H54 (cell line): ENCODE measurements at places on chromosomes 1 and 21.

DNA sequence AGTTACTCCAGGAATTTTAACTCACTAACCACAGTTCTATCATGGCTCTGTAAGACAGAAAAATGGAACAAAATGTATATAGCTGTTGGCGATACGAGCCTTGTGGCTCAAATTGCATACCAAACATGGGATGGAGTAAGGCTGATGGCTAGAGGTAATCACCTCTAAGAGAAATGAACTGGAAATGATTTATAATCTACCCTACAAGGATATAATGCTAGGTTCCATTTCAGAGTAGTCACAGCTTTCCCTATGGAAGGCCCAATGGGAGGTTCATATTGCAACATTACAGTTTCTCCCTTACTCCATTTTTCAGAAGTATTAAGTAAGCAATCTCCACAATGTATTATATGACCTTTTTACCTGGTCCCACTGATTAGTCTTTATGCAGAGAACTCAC, 61.6 kb downstream of the EDEM3 start:
- no peak for DNase-seq

DNA sequence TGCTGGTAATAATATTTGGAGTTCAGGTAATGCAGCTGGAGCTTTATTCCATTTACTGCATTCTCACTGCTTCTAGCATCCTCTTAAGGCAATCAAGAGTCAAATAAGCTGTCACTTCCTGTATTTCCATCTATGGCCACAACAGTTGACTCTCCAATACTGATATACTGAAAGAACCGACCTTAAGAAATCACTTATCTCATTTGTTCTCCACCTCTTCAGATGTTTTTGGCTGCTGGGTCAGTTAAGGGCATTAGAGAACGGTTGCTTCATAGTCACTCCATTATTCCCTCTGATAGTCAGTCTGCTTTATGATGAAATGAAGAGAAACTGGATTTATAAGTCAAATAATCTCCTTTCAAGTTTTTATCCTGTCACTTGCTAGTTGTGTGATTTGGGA, 14.2 kb upstream of the RGS4 start:
- no peak for DNase-seq

- DNase-seq: no peak
Observed at GRCh38 chr1:107617921-107618320, 347.1 kb downstream of the VAV3 start.

- no peak for DNase-seq
Observed at GRCh38 chr1:58869638-58870297, 85.9 kb upstream of the JUN start.

DNA sequence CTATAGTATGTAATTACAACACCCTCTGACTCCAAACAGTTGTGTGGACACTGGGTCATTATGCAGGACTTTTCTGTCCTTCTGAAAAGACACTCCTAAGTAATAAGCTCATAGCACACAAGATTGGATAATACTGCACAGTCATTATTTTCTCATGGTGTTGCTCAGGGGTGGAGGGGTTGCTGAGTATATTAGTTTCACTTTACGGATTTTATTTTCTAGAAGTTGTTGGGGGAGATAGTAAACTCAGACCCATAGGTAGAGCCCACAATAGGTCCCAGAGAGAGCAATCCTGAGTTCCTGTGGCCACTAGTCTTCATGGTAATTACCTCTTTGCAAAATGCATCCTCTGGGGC, 53.4 kb downstream of the DUSP10 start:
- DNase-seq: no peak

- DNase-seq: no peak
Observed at GRCh38 chr1:159140474-159140873, 30.9 kb upstream of the CADM3 start.

- DNase-seq: no peak
Observed at GRCh38 chr1:75171876-75172275, 37.7 kb downstream of the LHX8 start.

DNA sequence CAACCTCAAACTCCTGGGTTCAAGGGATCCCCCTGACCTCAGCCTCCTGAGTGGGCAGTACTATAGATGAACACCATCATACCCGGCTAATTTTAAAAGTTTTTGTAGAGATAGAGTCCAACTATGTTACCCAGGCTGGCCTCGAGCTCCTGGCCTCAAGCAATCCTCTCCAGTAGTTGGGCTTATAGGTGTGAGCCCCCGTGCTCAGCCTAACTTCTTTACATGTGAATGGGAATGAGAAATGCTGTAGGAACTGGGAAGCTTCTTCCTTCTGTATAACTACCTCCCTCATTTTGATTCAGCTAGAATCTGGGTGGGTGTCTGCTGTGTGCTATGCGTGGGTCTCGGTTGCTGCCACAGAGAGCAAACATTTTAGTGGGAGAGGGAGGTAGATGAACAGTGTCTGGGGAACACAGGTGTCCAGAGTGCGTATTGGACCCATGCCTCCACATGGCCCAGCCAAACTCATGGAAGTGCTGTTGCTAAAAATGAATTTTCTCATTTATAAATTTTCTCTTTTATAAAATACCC, 150.6 kb downstream of the NOS1AP start:
- no peak for DNase-seq

GRCh38 chr21:29477941-29478340, 179.2 kb downstream of the BACH1 start:
- DNase-seq: no peak

- no peak for DNase-seq
Observed at GRCh38 chr1:11799099-11799498, 6.7 kb downstream of the MTHFR start.

DNA sequence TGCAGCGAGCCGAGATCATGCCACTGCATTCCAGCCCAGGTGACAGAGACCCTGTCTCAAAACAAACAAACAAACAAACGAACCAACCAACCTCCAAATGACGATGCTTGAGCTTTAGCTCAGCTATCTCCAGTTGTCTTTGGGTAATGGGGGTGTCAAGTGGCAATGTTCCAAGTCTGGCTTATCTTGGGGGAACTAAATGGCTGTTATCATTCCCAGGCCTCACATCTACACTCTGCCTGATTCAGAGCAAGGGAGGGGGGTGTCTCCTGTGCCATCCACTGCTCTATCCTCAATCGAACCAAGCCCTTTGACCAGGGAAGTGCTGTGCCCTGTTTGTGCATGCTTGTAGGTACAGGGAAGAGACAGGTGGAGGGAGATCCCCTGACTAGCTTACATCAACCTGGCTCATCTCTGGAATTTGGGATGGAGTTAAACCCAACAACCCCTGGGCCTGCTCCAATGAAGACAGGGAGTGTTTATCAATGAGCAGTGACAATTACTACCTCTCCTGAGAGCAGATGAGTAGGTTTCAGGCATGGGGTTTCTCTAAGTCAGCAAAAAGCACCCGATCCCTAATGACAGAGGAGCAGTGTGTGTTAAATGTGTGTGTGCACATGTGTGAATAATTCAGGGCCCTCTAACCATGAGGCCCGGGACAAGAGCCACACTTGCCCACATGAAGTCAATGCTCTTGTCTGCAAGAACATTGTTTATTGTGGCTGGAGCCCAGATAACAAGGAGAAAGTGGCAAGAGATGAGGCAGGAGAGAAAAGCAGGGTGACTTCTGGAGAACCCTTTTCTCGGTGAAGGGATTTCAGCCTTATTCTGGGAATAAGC, 20.3 kb upstream of the IL6R start:
- no peak for DNase-seq

GRCh38 chr1:61323681-61324328, 241.4 kb downstream of the NFIA start:
- DNase-seq: no peak

DNA sequence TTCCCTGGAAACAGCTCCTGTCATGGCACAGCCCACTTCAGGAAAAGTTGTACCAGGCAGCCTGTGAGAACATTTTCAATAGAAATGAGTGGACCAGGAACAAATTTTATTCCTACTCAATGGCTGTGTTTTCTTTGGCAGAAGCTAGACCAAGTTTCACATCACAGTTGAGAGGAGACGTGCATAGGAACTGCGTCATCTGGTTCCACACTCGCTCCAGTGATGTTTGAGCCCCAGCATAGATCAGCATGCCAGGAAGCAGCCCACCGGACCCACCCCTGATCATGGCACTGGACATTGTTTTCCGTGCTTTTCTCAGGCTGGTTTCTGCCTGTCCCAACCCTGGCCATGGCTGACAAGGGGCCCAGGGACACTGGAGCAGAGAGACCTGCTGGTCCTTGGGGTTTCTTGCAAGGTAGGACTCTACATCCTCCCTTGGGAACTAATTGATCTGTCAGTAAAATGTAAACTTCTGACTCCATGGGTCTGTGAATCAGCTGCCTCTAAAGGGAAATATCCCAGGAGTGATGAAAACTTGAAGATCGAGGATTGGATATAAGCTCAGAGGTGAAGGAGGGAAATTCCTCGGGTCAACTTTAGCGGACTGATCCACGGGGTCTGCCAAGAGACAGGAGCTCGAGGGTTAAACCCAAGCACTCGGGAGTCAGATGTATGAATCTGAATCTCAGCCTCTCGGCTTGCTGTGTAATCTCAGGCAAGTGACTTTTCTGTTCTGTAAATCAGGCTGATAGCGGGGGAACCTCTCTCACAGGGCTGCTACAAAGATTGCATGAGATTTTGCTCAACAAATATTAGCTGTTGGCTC, 35.7 kb downstream of the NEK2 start:
- no peak for DNase-seq

GRCh38 chr1:169694304-169695075, 16.9 kb downstream of the SELL start:
- DNase-seq: no peak

- DNase-seq: no peak
Observed at GRCh38 chr1:10280439-10281350, 70.3 kb downstream of the KIF1B start.

DNA sequence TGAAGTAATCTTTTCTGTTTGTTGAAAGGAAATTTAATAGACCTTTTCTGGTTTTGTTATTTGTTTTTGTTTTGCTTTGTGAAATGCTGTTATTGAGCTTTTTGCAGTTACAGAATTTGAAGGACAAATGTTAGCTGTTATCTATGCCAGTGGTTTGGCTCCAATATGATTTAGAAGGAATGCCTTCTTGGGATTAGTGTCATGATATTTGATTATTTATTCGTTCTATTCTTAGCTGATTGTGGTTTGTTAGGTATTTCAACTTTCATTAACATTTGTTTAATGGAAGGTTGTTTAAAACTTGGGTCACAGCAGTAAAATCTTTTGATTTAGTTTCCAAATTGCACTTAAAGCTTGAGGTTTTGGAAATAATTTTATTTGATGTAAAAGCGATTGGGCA, 33.5 kb downstream of the ADGRL2 start:
- DNase-seq: no peak

GRCh38 chr21:42737951-42738590, 84.7 kb downstream of the PDE9A start:
- no peak for DNase-seq

DNA sequence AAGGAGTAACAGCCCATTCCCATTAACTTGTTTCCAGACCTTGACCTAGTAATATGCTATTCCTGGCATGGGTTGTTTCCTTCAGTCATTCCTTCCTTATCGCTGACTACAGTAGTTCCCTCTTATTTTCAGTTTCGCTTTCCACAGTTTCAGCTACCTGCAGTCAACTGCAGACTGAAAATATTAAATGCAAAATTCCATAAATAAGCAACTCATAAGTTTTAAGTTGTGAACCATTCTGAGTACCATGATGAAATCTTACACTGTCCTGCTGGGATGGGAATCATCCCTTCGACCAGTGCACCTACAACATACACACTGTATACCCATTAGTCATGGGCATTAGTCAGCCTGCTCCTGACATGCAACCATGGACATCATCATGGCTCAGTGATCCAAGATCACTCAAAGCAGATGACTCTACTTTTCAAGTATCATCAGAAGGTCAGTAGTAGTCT, 66.7 kb downstream of the CCDC30 start:
- peak; percentile 15 for DNase-seq

GRCh38 chr1:58780836-58781452, 2.9 kb downstream of the JUN start:
- DNase-seq: no peak

DNA sequence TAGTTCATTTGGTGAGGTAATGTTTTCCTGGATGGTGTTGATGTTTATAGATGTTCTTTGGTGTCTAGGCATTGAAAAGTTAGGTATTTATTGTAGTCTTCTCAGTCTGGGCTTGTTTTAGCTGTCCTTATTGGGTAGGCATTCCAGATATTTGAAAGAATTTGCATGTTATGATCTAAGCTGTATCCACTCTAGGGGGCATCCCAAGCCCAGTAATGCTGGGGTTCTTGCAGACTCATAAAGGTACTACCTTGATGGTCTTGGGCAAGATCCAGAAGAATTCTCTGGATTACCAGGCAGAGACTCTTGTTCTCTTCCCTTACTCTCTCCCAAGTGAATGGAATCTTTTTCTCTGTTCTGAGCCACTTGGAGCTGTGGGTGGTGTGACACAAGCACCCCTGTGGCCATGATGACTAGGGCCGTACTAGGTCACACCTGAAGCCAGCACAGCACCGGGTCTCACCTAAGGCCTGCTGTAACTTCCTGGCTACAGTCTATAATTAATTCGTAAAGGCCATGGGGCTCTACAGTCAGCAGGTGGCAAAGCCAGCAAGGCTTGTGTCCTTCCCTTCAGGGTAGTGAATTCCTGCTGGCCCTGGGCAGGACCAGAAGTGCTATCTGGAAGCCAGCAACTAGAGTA, 74.8 kb upstream of the PDE4B start:
- no peak for DNase-seq

GRCh38 chr1:39575191-39576015, 1.2 kb downstream of the PABPC4 start:
- peak; percentile 52 for DNase-seq

DNA sequence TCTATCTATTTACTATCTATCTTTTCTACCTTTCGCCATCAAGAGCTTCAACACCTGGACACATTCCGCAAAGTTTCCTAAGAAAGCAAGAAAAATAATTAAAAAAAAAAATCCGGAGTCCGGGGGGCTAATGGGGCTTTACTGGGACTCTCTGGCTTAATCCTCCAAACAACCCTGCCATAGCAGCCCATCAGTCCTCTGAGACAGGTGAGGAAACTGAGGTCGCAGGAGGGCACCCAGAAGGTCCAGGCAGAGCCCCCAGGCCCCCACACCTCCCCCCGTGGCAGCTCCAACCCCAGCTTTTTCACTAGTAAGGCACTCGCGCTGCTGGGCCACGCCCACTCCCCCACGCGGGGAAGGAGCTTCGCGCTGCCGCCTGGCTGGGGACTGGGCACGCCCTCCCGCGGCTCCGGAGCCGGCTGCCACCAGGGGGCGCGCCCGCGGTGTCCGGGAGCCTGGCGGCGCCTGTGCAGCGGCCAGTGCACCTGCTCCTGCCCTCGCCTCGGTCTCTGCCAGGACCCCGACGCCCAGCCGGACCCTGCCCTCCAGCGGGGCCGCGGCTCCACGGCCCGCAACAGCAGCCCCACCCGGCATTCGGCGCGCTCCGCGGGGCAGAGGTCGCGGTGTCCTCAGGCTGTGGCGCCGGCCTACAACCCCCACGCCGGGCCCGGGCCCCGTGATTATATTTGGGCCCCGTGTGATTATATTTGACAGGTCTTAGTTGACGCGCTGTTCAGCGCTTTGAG, 54.1 kb upstream of the SAMD11 start:
- peak; percentile 45 for DNase-seq

- DNase-seq: no peak
Observed at GRCh38 chr1:85313888-85314696, 37.7 kb upstream of the BCL10 start.

DNA sequence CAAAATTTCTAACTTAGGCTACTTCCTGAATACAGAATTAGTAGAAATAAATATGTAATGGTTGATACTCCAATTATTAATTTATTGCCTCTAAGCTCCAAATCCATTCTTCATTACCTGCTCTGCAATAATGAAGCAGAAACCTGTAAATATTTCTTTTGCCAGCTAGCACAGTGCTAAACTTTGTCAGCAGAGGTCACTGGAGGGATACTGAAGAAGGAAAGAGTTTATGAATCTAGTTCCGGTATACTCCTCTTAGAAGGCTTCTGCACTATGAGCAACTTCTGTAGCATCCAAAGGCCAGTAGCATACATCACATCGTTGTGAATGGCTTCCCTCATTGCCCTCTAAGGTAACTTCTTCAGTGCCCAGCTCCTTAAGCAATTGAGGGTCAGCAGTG, 81.0 kb upstream of the LHX8 start:
- no peak for DNase-seq
